NCI-H1092 (cell line): ENCODE measurements at places on chromosomes 7 and 10.

DNA sequence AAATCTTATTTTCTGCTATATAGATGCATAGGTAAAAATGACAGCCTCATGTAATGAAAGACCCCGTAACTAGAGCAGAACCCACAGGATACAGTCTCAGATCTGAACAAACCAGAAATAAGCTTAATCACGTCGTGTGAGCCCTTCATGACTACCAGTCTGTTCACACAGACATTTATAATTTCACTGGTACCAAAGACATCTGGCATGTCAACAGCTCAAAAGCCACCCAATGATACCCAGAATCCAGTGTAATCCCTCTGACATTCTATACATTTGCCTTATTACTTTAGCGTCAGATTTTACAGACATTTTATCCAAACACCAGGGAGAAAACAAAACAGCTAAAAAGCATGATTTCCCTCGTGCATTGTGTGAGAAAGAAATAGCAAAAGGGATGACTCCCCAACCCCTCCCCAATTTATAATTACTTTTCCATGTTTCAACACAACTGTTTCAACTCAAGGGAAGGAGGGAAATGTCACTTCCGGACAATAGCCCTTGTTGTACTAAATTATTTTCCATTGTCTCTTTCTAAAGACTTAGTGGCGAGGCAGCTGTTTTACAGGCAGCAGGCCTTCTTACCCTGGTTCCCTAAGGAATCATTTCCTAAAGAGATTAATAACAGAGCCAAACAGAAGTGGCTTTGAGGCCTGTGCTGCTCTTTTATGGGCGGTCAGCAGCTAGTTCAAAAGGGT is 33.2 kb downstream of the DOCK4 start:
- no peak for DNase-seq

DNA sequence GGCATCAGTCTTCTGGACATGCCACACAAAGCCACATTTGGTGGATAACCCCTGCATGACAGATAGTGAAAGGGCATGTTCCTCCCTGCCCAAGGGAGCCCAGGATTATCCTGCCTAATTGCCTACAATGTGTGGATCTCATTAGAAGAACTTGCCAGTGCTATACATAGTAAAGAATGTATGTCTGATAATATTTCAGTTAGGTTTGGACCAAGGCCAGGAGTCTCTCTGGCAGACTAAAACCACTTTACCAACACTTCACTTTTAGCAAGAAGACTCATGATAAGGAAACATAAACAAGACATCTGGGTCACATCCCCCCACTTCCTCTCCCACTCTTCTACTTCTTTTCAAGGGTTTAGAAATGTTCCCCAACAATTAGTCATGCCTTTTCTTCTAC is 196.7 kb downstream of the MTERF1 start:
- no peak for DNase-seq

DNA sequence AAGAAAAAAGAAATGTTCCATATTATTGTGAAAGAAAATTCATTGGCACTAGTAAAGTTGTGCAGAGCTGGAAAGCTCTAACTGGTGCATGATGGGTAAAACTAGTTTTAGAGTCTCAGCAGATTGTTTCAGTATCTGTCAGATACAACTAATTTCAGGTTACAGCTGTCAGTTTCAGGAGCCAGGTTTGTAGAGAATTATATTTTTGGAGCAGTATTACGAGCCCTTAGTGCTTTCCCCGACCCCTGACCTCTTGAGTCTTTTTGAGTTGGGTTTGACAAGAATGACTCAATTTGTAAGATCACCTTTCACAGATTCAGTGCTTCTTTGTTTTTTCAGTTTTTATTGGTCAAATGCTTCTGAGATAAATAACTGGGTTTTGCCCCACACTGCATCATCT is 366.4 kb upstream of the PLXDC2 start:
- no peak for DNase-seq

DNA sequence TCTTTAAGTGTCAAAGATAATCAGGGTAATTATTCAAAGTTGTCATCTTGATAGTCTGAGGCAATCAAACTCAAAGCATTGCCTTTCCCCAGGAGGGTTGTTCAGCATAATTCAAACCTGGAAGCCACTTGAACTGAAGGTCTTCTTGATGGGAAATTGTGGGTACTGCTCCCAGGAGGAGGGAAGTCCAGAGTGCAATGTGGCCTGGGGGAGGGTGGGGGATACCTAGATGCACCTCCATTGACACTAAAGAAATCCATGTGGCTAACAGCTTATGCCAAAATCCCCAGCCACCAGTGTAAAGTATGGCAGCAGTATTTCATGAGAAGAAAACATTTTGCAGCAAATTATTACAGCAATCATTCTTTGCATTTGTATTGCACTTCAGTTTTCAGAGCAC is 114.9 kb downstream of the STRA8 start:
- no peak for DNase-seq

- DNase-seq, result no peak
Measured at GRCh38 chr7:44075296-44076075, 6.8 kb downstream of the POLM start.

DNA sequence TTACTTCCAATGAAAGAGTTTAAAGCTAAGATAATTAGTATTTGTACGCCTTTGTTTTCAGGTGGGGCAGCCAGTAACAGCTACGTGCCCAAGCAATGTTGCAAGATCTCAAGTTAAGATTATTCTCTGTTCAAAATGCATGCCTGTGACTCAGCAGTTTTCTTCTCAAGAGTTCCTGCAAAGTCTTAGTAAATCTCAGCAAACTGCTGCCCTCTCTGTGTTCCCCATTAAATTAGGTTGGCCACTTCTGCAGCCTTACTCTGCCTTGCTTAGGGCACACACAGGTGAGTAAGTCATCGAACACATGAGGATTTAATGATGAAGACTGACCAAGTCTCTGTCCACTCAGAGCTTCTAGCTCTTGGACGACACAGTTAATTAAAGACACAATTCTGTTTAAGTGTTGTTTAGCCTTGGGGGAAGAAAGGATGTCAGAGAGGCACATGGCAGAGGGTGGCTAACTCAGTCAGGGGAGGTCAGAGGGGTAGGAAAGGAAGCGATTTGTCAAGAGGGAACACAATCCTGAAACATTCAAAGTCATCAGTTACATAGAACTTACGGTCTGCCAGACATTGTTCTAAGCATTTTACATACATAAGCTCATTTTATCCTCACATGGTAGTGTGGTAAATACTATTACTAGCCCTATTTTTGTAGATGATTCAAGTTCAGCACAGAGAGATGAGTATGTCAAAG is 20.2 kb upstream of the SLC35G1 start:
- no peak for DNase-seq

- DNase-seq, result no peak
Measured at GRCh38 chr10:68336754-68337351, 4.1 kb upstream of the PBLD start.

- DNase-seq, result no peak
Measured at GRCh38 chr10:66927971-66928770, 2.3 kb downstream of the LRRTM3 start.

- no peak for DNase-seq
Measured at GRCh38 chr10:12835709-12836108, 165.8 kb downstream of the CCDC3 start.

DNA sequence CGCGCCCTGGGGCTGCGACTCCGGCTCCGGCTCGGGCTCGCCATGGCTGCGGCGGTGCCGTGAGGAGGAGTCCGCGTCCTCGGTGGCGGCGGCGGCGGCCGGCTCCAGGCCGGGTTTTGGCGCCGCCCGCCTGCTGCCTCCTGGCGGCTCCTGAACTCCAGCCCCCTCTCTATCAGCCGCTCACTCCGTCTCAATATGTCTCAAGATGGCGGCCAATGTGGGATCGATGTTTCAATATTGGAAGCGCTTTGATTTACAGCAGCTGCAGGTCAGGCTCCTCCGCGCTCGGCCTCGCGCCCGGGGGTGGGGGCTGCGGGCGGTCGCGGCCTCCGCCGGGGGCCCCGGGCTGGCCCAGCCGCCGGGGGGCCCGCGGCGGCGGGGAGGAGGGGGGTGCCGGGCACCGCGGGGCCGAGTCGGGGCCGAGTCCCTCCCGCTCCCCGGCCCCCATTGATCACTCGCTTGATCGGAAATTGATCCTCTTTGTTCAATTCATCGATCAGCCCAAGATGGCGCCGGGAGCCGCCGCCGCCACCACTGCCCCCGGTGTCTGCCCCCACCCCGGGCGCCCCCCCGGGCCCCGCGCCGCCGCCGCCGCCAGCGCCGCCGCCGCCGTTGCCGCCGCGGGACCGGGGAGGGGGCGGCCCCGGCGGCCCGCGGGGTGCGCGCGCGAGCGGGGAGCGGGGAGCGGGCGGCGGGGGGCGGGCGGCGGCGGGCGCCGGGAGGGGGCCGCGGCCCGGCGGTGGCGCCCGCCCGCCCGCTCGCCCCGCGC is 1.4 kb upstream of the CUX1 start:
- peak; percentile 86 for DNase-seq

- peak; percentile 80 for DNase-seq
Measured at GRCh38 chr10:32980558-32981468, 22.8 kb upstream of the ITGB1 start.

DNA sequence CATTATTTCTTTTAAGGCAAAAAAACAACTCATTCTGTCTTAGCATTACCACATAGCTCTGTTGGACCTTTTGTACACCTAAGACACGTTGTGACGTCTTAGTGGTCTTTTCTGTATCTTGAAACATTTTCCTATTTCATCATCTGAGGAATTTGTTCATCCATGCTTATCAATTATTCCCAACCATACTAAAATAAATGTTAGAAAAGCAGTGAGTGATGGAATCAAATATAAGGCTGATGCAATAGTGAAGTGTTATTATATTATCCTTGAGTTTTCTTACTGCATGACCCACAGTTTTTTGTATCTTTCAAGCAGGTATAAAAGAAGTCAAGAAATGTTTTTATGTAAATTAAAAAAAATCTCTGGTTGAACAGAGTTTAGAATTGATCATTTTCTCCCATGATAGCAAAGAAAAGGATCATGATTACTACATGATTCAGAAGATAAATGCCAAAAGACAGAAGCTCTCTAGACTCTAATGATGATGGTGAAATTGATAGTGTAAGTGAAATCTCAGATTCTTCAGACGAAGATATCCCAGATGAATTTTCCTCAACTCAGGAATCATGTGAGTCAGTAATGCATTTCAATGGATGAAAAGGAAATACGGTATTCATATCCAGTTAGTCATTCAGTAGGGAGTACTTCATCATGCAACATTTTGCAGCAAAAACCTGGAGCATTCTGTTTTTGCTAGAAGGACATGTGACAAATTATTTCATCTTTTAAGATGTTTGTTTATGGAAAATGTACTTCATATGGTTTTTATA is 51.4 kb downstream of the CELF2 start:
- DNase-seq, result no peak

DNA sequence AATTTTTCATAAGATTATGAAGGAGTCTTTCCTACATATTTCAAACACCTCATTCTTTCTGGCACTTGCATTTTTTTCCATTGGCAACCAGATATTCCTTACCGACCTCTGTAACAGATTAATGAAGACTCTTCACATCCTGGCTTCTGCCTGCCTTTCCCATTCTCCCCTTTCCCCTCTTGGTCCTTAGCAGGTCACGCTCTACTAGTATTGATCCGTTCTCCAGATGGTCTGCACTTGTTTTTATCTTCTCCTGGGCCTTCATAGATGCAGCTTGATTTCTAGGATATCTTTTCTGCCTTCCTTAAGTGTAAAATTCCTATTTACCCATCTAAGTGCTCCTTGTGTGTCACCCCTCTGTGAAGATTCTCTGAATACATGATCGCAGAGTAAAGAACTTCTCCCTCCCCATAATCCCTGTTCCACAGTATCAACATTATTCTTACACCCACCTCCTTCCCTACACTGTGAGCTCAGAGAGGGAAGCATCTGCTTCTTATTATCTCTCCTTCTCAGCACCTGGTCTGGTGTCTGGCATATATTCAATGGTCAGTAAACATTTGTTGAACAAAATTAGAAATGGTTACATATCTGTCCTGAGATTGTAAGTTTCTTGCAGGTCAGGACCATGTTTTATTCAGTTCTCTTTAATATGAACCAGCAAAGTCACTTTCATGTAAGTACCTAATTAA is 654.2 kb downstream of the REEP3 start:
- DNase-seq, result no peak

GRCh38 chr10:116766837-116767634 is 24.7 kb upstream of the HSPA12A start:
- no peak for DNase-seq

DNA sequence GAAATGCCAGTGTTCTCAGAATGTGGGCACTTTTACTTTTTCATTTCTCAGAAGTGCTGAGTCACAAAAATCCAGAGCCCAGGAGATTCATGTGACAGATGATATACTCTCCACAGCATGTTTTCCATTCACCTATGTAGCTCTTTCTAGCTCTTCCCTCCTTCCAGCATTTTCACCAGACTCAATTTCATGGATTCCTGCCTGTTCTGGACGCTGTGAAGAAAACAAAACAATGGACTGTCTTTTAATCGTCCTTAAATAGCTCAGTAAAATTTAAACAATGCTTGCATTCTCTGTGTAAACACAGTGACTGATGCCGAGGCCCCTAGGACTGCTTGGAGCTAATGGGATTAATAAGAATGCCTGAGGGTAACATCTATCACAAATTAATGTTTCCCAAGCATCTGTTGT is 25.5 kb downstream of the ZNF713 start:
- DNase-seq, result no peak

DNA sequence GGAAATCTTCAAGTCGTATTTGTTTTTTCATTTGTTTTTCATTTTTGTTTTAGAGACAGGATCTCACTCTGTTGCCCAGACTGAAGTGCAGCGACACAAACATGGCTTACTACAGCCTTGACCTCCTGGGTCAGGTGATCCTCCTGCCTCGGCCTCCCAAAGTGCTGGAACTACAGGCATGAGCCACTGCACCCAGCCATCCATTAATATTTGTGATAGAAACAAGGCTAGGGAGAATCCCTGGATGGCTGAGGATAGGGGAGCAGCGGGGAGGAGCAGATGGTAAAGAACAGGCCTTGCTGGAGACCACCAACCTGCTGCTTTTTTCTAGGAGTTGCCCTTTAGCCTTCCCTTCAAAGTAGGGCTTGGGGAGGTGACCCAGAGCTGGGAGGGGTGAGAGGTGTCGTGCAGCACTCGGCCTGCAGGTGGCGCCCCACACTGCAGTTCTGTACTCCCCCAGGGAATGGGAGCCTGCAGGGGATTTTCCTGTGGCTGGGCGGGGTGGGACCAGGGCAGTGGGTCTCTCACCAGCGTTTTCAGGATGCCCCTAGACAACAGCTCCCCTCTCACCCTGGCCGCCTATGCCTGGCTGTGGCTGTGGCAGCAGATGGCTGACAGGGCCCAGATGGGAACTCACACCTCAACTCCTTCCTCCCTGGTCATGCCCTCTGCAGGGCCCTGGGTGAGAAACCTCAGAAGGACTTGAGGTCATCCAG is 12.6 kb upstream of the CDH23 start:
- DNase-seq, result peak; percentile 17

DNA sequence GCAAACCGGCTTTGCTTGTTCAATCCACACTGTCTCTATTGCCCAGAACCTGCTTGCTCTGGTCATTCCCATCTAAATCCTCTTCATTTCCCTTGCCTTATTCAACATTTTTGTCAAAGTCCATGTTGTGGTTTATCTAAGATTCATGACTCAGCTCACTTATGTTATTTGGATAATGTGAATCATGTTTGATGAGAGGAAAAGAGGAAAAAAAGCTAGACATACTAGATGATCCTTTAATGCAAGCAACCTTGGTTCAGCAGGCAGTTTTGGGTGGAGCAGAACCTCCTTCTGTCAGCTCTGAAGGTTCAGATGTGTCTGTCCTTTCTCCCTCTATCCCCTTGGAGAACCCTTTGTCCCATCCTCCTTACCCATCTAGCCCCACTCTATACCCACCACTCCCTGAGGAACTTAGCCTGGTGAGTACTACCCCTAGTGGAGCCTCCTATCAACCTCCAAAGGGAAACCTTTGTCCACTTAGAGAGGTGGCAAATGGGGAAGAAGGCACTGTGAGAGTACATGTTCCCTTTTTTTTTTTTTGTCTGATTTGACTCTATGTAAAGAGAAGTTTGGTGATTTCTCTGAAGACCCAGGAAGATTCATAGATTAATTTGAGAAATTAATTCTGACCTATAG is 2.1 kb upstream of the SAMD9L start:
- no peak for DNase-seq
